ENCODE measurements at places on chromosomes 5 and 9. TPM values are rescaled to one million over a fixed set of nuclear protein-coding genes. Genes with fewer than 3 reads are reported as not detected.

Gene SHISAL2B
- not detected for total RNA-seq

Gene SLC36A3
- total RNA-seq, result not detected

Gene RIOK2
- 23.7 TPM for total RNA-seq

Gene PLAA
- 27.1 TPM for total RNA-seq

Gene DDX41
- total RNA-seq, result 110 TPM

Gene CYLC2
- not detected for total RNA-seq

Gene WWC1
- total RNA-seq, result 0.96 TPM

Gene ZNF879
- total RNA-seq, result 7.9 TPM

Gene ZNF474
- total RNA-seq, result 0.33 TPM

Gene C7
- total RNA-seq, result 447 TPM

Gene RBM27
- total RNA-seq, result 32.3 TPM

Gene NEUROG1
- not detected for total RNA-seq

Gene PCDH1
- total RNA-seq, result 72.7 TPM

Gene ERAP2
- total RNA-seq, result 11.0 TPM

GRCh38 chr5:139575751-139576150 lies 14.6 kb downstream of the UBE2D2 start:
- DNase-seq, result no peak

GRCh38 chr5:180605554-180606214 lies 14.4 kb upstream of the SCGB3A1 start:
- peak; percentile 80 for DNase-seq

GRCh38 chr5:147965715-147966114 lies 59.4 kb upstream of the C5orf46 start:
- DNase-seq, result no peak

DNA sequence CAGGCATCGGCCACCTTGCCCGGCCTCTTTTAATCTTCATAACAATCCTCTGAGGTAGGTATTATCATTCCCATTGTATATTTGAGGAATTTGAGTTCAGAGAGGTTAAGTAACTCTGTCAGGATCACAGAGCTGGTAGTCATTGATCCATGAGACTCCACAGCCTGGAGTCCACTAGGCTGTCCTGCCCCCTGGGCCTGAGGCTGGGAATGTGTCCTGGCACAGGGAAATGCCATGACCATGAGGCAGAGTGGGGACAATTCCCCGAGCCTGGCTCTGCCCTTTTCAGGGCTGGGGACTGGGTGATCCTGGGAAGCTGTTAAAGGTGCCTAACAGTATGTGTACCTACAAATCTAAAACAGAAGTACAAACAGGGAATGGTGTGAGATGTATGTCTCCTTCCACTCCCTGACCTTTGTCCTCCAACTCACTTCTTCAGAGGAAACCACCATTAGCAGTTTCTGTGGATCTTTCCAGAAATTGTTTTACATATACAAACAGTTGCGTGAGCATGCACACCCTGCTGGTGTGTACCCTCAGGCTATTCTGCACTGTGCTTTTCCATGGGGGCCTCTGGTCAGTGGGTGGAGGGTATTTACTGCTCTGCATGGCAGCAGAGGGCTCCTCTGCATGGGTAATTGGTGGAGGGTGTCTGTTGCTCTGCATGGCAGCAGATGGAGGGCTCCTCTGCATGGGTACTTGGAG lies 53.8 kb downstream of the NDST1 start:
- DNase-seq, result no peak

DNA sequence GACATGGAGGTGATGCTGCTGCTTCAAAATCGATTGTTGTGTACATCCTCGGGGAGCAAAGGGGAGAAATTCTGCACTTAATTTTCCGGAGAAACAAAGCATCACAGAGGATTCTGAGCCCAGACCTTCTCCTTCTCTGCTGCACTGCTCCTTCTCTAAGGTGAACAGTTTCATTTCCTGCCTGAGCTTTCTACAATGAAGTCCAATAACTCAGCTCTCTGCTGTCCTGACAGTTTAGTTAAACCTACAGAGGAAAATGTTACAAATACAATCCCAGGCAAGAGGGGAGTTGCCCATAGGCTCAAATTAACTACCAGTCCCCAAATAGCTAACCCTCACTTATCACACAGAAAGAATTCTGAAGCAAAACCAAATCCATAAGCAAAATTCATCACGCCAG lies 206.3 kb downstream of the EFNA5 start:
- no peak for DNase-seq

GRCh38 chr5:153658149-153658548 lies 167.7 kb downstream of the GRIA1 start:
- no peak for DNase-seq

- DNase-seq, result no peak
These were observed 1.2 kb upstream of the TJP2 start for GRCh38 chr9:69172895-69173294.

GRCh38 chr5:42467981-42468524 lies 44.8 kb downstream of the GHR start:
- DNase-seq, result no peak

DNA sequence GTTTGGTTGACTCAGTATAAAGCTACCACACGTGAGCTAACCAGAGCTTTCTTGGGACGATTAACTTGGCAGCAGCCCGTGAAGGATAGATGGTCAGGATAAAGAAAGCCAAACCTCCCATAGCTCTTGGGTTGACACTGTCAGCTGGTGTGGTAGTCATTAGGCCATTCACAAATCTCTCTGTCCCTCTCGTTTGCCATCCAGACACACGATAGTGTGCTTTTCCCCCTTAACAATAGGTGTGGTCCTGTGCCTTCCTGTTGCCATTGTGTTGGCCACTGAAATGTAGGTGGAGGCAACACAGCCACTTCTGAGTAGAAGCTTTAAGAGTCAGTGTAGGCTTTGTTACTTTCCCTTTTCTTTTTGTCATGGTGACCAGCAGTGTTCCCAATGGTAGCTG lies 11.7 kb downstream of the OR13J1 start:
- no peak for DNase-seq

DNA sequence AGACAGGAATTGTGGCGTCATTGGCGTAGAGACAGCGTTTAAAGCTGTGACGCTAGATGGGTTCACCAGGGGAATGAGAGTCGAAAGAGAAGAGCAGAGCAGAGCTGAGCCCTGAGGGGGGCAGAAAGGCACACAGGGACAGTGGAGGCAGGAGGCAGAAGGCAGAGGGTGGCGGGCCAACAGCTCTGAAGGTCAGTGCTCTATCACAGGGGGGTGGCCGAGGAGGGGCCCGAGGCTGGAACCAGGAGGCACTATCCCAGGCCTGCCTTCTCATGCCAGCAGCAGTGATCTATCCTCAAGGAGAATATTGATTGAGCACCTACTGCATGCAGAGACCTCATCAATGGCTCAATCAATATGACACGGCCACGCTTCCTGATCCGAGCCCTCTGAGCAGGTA lies 132.4 kb downstream of the KCNIP1 start:
- no peak for DNase-seq

GRCh38 chr5:39208471-39208870 lies 10.9 kb downstream of the FYB1 start:
- DNase-seq, result no peak

DNA sequence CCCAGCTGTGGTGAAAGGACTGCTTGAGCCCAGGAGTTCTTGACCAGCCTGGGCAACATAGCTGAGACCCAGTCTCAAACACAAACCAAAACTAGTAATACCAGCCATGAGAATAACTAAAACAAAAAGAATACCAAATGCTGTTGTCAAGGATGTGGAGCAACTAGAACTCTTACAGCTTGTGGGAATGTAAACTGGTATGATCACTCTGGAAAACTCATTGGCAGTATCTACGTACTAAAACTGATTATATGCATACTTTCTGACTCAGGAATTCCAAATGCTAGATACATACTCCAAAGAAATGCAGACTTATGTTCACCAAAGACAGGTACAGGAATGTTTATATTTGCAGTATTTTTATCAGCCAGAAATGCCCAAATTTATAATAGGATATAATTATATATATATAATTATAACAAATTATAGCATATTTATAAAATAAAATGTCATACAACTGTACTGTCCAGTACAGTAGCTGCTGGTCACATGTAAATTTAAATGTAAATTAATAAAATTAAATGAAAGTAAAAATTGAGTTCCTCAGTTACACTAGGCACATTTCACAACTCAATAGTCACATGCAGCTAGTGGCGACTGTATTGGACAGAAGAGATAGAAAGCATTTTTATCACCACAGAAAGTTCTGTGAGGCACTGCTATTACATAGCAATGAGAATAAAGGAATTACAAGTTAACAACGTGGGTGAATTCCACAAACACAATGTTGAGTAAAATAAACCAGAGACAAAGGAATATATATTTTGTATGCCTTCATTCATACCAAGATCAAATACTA lies 118.5 kb downstream of the GNAQ start:
- no peak for DNase-seq

- DNase-seq, result no peak
These were observed 18.8 kb downstream of the SRD5A1 start for GRCh38 chr5:6652025-6652424.

DNA sequence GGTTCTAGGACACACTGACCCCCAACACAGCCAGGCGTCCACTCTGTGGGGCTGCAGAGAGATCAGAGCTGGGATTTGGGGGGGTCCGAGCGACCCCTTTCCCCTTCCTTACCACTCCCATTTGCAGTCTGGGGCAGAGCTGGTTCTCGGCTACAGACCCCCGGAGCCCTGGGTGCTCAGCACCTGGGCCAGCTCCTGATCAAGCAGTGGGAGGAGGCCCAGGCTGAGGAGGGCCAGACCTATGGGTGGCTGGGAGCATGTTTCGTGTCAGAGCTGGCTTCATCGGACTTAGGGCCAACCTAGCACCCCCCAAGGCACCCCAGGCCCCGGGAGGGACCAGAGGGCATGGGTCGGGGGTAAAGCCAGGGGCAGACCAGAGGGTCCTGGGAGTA lies 7.6 kb downstream of the GRIN1 start:
- no peak for DNase-seq

DNA sequence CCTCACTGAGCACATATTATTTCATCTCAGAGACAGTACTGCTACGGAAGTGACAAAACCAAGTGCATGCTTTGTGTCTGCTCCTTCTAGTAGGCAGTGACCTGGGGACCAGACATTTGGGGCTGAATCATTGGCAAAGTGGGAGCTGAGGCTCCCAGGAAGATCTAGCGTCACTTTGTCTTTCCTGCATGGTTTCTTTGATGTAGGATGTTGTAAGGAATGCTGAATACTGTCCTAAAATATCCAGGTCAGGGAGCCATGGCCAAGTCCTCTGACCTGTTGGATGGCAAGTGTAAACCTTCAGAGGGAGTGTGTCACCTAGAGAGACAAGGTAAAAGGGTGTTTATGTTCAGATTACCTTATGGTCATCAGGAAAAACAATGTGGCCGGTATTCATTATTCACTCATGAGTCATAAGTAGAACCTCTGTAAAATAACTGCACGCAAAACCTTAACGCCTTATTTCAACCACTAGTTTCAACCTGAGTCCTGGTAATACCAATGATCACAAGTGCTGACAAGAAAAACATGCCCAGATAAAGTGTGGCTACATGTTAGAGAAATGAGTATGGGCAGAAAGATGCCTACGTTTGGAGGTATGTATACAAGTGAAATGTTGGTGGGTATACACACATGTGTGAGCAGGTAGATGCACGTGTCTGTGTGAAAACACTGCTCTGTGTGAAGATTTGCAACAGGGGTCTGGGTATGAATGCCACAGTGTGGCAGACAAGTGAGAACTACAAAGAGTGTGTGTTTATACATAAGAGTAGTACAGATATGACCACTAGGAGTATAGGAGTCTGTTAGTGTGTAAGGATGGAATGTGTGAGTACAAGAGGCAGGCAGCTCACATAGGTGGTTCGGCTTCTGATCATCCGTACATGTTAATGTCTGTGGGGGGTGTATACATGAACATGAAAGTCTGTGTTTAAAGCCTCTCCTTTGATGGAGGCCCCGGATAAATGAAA lies 263.9 kb downstream of the SPOCK1 start:
- DNase-seq, result no peak

DNA sequence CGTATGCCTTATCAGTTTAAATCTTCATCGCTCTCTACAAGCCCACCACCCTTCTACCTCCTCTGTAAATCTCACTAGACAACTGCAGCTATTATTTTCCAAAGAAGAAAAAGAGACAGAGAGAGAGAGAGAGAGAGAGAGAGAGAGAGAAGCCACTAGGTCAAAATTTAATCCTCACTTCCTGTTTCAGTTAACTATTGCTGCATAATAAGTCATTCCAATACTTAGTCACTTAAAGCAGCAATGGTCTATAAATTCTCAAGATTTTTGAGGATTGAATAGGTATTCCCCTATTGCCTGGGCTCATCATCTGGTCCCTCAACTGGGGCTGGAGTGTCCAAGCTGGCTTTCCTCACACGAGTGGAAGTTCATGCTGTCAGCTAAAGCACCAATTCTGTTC lies 68.8 kb downstream of the ITGA1 start:
- DNase-seq, result no peak

DNA sequence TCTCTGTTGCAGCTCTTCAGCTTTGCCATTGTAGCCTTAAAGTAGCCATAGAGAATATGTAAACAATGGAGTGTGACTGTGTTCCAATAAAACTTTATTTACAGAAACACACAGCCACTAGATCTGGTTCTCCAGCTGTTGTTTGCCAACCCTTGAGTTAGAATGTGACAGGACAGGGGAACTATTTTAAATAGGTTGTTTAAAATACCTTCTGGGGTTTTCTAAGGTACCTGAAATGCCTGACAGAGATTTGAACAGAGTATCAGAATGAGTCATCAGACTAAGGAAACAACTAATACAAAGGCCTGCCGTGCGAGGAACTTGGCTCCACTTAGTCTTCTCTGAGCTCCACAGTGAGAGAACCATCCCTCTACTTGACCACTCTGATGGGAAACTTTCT lies 85.4 kb downstream of the HSD17B4 start:
- no peak for DNase-seq

GRCh38 chr5:145218019-145218418 lies 617.1 kb downstream of the PRELID2 start:
- no peak for DNase-seq

DNA sequence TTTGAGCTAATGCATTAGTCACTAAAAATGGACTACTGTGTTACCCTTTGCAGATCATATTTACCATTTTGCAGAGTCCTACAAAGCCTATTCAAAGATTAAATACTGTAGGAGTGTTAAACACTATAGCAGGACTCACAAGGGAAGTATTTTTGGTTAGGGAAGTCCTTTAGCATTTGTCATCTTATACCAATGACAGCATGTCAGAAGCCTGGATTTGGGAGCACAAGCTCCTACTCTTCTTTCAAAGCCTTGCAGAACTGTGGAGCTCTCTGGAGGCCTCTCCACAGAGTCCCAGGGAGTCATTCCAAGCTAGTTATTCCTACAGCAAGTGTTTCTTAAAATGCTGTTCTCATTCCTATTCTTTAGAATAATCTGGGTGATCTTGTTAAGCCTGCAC lies 288.8 kb downstream of the PIK3R1 start:
- DNase-seq, result no peak

DNA sequence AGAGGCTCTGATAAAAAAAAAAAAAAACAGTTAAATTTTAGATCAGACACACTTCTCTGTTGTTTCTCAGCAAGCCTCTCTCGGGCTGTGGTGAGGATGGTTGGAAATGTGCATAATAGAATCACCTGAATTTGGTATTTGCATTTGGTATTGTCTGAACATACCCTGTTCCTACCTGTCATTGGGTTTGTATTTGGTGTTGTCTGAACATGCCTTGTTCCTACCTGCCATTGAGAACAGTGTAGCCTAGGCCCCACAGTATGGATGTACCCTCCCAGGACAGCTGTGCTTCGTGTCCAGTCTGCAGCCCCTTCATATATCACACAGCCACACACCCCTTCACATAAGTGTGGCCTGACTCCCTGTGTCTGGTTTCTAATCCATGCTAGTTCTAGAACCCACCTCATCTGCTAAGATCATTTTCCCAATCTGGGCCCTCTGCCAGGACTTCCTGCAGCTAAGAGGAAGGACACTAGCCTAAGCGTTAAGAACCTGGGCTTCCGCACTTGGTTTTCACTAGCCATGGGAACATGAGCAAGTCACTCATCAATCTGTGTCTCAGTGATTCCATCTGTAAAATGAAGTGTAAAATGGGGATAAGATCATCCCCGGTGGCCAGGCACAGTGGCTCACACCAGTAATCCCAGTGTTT lies 49.2 kb downstream of the ITGA2 start:
- no peak for DNase-seq
